ENCODE measurements at places on chromosomes 16 and 17.
A peak's percentile ranks its signal among the peaks of the same experiment; 100 is the strongest.

GRCh38 chr16:56961386-56961785 is 364 bp upstream of the CETP start:
- DNase-seq: no peak

DNA sequence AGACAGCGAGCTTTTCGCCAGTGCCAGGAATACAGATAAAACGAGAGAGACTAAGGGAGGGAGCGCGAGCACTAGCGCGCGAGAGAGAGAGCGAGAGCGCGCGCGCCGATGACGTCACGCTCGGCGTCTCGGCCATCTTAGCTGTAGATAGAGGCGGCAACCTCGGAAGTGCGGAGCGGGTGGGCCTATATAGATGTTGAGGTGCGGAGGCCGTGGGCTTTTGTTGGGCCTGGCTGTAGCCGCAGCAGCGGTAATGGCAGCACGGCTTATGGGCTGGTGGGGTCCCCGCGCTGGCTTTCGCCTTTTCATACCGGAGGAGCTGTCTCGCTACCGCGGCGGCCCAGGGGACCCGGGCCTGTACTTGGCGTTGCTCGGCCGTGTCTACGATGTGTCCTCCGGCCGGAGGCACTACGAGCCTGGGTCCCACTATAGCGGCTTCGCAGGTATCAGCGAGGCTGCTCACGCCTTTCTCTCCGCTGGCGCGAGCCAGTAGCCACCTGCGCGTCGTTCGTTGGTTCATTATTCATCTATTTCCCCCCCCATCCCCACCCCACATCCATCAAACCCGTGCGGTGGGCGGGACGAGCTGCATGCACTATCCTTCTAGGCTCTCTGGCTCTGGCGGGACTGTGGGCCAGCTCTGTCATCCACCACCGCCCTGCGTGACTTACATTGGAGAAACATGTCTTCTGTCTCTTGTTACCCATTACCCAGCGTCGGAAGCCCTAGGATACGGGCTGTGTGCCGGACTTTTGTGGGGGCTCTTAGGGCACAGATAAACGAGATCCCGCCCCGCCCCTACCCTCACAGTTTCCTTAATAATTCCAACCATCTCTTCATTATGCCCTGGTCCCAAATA is 795 bp downstream of the CYB5D2 start:
- DNase-seq: peak; percentile 90

DNA sequence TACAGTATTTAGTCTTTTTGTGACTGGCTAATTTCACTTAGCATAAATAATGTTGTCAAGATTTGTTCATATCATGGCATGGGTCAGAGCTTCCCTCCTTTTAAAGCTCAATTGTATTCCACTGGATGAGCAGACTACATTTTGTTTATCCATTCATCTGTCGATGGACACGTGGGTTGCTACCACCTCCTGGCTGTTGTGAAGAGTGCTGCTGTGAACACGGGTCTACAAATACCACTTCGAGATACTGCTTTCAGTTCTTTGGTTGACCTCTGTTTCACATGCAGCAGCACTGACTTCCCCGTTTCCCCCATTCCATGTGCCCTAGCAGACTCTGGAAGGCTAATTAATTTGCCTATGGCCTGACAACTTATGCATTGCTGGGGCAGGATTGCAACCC is 285.4 kb downstream of the SHISA9 start:
- peak; percentile 8 for DNase-seq

- no peak for DNase-seq
Measured at GRCh38 chr16:82136956-82137821, 32.8 kb downstream of the MPHOSPH6 start.

DNA sequence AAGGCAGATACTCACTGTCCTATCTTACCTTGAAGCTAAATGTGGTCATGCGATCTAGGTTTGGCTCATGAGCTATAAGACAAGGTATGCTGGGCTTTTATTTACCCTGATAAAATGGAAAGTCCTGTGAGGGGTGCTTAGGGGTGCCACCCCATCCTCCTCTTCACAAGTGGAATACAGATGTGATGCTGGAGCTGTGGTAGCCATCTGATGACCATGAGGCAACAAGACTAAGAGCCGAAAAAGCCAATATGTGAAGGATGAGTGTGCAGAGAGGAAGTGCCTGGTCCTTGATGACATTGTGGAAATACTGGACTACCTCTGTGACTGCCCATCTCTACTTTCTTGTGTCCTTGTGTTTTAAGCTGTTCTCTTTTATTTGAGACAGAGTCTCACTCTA is 58.1 kb upstream of the TMC5 start:
- no peak for DNase-seq

GRCh38 chr17:48153691-48154358 is 46.3 kb downstream of the SNX11 start:
- DNase-seq: peak; percentile 54

DNA sequence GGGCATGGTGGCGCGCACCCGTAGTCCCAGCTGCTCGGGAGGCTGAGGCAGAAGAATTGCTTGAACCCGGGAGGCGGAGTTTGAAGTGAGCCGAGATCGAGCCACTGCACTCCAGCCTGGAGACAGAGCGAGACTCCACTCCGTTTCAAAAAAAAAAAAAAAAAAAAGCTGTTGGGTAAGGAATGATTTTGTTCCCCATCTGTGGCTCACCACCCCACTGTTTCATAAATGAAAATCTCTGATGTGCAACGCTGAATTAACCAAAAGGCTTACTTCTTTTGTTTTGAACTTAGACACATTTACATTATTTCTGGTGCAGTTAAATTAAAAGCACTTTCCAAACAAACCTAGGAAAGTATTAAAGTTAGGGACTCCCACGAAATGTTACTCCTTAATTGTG is 1.2 kb upstream of the METTL9 start:
- DNase-seq: no peak

DNA sequence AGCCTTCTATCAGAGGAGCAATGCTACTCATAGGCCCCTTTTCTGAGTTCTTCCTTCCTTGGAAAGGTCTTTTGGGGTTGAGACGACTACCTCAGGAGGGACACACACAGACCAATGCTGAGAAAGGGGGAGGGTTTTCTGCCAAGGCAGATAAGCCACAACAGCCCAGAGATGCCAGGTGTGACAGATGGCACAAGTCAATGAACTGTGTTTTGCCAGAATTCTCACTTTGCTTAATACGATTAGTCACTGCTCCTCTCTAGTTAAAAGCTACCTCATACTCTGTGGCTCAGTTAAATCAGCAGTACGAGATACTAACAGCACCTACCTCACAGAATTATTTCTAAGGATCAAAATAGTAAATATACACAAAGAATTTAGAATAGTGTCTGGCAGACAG is 8.0 kb downstream of the BRD7 start:
- DNase-seq: no peak

All from LHCN-M2 (cell line).